ENCODE measurements at places on chromosomes 5 and 9.

DNA sequence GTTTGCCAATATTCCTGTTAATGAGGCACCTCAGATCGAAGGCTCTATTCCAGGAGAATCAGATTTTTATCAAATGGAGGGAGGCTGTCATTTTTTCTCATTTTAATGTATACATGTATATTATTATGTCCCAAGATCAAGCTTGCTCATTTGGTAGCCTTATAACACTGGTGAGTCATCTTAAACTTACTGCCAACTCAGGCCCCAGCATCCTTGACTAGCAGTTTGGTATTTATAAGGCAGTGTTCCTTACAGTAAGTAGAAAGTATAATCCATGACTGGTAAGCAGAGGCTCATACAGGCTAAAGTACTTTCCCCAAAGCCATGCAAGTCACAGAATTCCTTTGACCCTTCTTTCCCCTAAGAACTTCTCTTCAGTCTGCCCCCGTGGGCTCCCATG is 90.7 kb upstream of the NR3C1 start:
- no peak overlapping the region for H3K27ac ChIP-seq
- H3K4me3 ChIP-seq, result no peak overlapping the region
- no peaks in the 10 kb centered on the region for H3K27me3 ChIP-seq
- H3K4me1 ChIP-seq, result no peaks in the 10 kb centered on the region

- DNase-seq, result no peak
- no peak overlapping the region for H3K27ac ChIP-seq
- no peak overlapping the region for H3K4me3 ChIP-seq
- H3K27me3 ChIP-seq, result no peaks in the 10 kb centered on the region
- H3K36me3 ChIP-seq, result no peaks in the 10 kb centered on the region
Observed at GRCh38 chr5:96582343-96582742, 79.8 kb upstream of the CAST start.

DNA sequence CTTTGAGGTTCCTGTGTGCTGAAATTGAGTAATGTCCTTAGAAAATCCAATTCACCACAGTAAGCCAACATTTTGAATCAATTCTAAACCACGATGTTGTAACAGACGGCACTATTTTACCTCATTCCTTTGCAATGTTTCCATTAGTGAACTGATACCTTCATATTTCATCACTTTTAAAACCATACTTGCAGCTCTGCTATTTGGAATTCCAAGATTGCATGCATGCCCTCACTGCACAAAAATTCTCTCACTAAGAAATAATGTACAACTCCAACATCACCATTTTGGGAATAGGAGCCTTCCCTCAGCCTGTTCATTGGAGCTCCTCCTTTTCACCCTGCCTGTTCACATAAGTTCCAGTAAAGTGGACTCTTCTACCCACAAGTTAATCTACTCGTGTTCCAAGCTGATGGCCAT is 74.8 kb upstream of the TGFBR1 start:
- DNase-seq, result no peak
- H3K27me3 ChIP-seq, result no peaks in the 10 kb centered on the region
- H3K4me3 ChIP-seq, result no peak overlapping the region

GRCh38 chr9:13428766-13429165 is 149.3 kb upstream of the MPDZ start:
- no peak overlapping the region for H3K4me3 ChIP-seq
- H3K27ac ChIP-seq, result no peak overlapping the region
- no peaks in the 10 kb centered on the region for H3K27me3 ChIP-seq
- no peak for DNase-seq
- no peaks in the 10 kb centered on the region for H3K36me3 ChIP-seq
